ENCODE measurements at places on chromosomes 1 and 21.

DNA sequence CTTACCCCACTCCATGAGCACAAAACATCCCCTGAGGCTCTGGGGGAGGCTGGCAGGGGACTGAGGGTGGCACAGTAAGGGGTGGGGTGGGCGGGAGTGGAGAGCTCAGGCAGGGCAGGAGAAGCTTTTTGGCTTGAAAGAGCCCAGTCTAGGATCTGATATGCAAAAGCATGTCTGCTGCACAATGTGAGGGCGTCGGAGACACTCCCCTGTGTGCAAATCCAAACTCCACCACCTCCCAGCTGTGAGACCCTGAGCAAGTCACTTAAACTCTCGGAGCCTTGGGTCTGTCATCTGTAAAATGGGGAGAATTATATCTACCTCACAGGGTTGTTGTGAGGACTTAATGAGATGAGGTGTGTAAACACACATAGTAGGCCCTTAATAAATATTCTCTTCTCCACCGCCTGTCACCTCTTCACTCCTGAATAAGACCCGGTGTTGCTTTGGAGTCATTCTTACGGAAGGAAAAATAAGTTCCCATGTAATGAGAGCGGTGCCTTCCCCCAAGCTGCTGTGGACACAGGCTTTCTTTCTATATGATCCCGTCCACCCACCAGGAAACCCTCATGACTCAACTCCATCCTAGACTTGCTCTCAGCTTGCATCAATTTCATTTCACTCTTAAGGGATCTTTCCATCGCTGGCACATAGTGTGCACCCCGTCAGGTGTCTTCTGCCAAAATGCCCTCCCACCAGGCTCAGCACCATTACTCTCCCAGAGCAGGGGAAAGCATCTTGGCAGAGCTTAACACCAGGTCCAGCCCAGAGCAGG lies 12.5 kb downstream of the KCNN3 start:
- no peak for DNase-seq

DNA sequence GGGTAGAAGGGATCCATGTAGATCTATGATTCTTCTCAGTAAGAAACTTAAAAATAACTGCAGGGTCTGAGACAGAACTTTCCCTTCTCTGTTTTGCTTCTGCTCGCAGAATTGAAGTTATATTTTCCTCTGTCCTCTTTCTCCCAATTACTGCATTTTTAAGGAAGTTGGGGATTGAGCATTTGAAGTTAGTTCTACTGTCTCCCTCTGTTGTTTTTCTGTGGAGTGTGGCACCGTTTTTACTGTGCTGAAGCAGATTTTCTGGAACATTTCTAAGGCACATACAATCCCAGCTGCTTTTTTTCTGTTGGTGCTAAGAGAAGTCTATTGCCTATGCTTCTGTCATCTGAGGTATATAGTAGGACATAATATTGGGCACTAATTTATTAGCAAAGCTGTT lies 43.3 kb downstream of the RASAL2 start:
- DNase-seq = no peak

DNA sequence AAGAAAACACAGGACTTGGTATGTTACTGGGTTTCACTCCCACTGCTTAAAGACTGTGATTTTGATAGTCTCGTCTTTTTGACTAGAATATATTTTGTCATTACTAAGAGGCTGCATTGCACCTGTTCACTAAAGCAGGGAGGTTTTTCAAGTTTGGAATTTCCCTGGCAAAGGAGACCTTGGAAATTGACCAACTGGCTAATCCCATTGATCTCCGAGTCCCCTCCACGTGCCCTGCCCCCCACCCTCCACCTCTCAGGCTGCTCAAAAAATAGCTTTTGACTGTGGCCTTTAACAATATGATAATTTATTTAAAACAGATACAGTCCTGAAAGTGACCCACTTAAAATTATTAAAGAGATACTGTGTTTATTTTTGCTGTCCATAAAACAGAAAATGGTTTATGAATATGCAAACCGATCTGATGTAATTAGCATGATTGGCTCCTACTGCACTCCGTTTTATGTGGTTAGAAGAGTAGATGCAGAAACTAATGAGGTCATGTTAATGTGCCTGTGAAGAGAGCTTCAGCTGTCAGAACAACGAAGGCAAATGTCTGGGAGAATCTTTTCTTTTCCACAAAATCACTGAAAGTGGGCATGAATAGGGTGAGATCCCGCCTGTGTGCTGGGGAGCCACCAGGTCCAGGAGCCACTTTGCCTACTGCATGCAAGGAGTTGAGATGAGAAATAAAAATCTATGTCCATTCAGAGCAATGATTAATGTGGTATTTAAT lies 361.5 kb downstream of the RRAGC start:
- DNase-seq = no peak

GRCh38 chr1:98034505-98034904 lies 113.7 kb upstream of the DPYD start:
- no peak for DNase-seq

DNA sequence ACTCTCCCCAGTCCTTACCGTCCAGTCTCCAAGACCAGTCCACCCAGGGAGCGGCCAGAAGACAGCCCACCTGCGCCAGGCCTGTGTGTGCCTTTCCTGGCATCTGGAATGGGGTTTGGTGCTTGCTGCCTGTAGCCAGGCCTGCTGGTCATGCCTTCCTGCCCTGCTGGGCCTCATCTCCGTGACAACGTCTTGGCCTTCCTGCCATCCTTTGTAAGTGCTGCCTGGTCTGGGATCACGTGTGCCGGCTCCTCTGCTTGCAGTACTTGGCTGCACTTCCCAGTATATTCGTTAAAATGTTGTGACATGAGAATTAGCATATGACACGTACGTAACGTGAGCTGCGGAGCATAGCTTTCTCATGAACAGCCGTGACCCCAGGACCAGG lies 145.3 kb upstream of the COL6A1 start:
- no peak for DNase-seq
